LoVo (cell line): ENCODE measurements at places on chromosomes 3 and 15.

- no peak for DNase-seq
These were observed 445.1 kb upstream of the RBMS3 start for GRCh38 chr3:28835751-28836150.

GRCh38 chr3:57598765-57599360 lies 1.7 kb upstream of the ARF4 start:
- peak; percentile 15 for DNase-seq

DNA sequence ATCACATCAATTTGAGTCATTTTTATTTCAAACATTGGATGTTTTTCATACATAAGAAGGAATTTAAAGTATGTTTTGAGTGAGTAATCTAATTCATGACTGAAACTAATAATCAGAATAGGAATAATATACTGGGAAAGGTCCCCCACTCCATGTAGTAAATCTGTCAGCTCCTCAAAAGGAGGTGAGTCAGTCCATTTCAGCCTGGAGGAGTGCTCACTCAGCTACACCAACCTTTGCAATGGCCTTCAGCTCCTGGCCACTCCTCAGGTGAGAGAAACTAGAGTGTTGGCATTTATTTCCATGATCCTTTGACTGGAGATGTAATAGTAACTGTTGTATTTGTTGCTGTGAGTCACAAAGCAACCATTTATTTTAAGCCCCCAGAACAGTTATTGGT lies 744.9 kb upstream of the ARRDC4 start:
- no peak for DNase-seq

DNA sequence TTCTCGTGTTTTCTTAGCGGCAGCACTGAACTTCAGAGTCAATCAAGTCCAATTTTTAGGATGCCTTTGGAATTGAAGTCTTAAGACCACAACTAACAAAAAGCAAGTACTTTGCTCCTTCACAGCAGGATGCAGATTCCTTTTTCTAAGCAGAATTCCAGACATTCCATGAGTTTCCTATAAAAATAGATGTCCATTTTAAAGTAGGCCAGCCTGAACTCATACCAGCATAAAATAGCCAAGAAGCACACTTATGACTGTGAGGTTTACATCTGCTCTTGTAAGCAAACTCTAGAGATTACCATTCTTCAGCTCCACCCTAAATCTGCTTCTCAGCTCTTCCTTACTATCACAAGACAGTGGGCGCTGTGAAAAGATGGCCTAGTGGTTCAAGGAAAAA lies 85.8 kb downstream of the THBS1 start:
- DNase-seq: no peak

GRCh38 chr3:193021506-193022010 lies 103.9 kb upstream of the MB21D2 start:
- no peak for DNase-seq

- no peak for DNase-seq
These were observed at the start of gene ZBED2 for GRCh38 chr3:111595232-111595631. TSS of gene ZBED2 (minus strand) at chr3:111595346. CDS start at chr3:111594201, 1,145 bp downstream.

DNA sequence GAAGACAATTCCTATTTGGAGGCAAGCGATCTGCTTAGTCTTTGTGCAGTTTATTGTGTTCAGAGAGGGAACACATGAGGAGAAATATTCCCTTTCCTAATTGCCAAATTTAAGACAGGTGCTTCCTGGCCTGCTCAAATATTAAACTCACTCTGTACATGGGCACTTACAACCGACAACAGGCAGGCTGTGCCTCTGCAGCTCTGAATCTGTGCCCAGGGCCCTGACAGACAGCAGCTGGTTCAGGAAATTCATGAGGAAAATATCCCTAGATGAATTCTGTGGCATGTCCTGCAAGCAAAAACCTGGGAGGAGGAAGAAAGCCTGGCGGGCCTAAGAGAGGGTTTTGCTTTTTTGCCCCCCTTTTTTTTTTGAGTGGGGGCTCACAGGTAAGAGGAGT lies 169.3 kb upstream of the TRIM42 start:
- no peak for DNase-seq

GRCh38 chr3:142796823-142797222 lies 73.0 kb downstream of the TRPC1 start:
- DNase-seq: no peak

DNA sequence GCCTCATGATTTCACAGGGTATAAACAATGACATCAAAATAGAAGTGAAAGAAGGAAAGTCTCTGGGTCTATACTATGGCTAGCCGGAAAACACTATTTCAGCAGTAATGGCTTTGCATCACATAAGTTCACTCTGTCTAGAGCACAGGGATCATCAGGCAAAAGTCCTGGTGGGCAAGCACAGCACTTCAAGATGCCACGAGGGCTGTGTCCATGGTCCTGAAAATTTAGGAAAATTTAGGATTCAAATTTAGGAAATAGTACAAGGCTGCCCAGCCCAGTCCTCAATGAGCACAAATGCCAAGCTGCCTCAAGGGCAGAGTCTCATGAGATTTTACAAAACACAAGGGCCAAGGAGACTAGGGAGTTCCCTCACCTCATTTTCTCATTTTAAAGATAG lies 54.1 kb downstream of the RORA start:
- DNase-seq: no peak

DNA sequence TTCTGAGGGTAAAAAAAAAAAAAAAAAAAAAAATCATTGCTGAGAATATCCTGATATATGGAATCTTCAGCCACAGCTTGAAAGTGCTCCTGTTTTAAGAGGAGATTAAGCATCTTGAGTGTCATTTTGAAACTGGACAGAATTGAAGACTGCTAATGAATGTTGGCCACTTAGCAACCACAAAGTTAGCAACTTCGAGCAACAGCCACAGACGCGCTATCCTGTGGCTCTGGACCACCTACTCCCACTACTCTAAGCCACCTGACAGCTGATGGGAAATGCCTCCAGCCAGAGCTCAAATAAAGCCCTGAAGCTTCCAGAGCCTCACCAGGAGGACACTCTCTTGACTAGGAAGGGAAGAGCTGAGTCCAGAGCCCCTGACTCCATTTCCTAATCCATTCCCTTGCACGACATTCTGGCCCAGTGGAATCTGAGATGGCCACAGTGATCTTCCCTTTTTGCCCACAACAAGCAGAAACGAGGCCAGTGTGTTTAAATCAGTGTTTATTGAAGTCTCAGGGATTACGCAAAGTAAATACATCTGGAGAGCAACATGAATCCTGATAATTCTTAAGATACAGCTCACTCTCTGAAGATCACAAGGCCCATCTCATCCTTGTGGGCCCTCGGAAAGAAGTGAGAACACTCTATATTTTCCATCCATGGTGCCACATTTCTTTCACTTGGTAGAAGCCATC lies 58.6 kb downstream of the TMEM212 start:
- no peak for DNase-seq

DNA sequence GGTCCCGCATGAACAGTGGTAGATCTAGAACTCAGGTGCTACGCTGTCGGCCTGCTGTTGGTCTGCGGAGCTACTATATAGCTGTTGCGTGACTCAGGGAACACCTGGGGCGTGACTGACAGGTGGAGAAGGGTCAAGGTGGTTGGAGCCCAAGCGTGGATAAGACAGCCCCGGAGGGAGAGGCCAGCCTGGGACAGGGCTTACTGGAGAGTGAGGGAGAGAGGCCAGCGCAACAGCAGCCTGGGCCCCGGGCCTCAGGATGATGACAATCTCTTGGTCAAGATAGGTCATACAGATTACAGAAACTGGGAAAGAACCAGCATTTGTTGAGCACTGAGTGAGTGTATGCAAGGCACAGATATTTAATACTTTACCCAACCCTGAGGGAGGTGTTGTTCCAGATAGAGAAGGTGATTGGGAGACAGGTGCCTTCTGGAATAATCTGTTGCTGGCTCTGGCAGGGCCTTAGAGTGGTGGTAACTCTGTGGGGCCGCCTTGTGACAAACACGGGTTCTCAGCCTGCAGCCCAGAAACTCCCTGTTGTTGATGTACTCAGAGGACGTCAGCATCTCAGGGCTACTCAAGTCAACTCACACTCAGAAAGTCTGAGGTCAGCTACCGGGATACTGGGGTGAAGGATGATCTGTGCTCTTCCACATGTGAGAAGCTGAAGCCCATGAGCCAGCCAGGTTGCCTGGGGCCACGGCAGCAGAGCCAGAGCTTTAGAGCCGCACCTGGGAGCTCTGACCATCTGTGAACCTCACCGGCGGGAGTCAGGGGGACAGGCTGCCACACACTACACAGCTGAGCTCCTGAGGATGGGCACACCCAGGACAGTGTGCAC lies 265.4 kb upstream of the HES1 start:
- peak; percentile 44 for DNase-seq

DNA sequence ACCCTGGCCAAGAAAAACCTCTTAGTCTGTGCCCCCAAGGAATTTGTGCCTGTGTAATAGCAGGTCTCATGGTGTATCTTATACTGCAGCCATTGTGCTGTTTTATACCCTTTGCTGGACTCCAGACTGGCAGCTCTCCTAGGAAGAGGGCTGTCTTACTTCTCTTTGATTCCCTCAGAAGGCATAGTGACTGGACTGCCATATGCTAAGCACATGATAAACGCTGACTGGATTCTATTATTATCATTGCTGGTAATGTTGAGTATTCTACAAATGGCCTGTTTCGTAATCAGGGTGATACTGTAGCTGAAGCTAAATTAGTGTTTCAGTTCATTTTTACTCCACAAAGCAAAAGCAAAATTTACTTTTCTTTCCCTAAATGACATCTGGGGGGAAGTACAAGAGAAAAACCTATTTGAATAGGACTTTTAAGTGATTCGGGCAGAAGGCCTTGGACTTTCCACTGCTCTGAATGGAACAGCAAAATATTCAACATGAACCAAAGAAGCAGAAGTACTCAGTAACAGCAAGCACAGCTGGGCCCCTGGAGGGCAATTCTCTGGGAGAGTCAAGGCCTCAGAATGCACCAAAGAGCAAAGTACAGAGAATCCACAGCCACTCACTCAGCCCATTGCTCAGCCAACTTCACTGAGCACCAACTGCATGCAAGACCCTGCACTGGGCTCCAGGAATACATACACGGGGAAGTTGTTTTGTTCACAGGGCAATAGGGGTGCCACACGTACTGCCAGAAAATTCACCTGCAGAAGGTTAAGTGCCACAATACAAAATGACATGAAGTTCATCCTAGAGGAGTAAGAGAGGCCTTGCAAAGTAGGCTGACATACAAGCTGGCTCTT lies 7.9 kb upstream of the BCL2A1 start:
- DNase-seq: no peak

- no peak for DNase-seq
These were observed 667.1 kb upstream of the NR2F2 start for GRCh38 chr15:95663156-95664100.

GRCh38 chr3:96915445-96915844 lies 101.1 kb downstream of the EPHA6 start:
- no peak for DNase-seq

- no peak for DNase-seq
These were observed 129.8 kb downstream of the SLC9A9 start for GRCh38 chr3:143718463-143718862.

DNA sequence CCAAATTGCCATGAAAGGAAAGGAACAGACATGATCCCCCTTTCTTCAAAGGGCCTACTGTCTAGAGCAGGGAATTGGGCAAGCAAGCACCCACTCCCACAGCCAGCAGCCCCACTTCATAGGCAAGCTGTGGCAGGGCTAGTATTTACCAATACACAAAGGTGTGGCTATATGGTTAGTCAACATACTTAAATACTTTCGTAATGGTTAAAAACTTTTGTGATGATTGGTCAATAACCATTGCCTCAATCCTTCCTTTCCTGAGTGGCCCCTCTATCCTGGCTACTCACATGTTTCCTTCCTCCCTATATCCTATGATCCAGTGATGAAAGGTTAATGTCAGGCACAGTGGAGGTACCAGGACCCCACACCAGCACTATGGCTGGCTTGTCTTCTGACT lies 30.1 kb upstream of the ARL8B start:
- no peak for DNase-seq

DNA sequence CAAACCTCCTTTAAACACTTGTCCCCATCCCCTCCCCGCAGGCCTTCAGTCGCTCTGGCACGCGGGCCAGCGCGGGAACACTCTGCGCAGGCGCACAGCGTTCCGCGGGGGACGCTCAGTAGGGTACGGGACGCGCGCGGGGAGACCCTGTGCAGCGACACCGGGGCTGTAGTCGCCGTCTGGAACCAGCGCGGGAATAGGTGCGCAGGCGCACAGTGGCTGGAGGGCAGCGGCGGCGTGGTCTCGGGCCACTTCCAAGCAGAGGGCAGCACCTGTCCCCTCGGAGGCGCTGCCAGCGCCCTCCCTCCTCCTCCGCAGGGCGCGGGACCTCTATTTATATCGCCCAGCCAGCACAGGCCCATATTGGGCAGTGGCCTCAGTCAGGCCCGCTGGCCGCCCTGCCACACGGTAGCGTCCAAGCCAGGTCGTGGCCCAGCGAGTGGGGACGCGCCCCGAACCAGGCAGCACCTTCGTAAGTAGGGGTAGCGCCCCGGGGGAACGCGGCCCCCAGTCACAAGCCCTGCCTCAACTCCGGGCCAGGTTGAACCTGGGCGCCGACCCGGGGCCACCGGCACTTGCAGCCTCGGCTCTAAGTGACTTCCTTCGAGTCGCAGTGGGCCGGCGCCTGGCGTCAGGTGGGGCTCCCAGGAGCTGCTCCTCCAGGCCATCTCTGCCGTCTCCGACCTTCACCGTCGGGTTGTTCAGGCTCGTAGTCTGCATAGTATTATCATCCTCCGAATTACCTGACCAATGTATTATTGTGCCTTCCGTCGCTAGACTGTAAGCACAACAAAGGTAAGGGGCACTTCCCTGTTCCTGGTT lies at the start of gene KBTBD12:
Gene KBTBD12 (plus strand): TSS at position 118 of the 822 bp plus-strand sequence. CDS start 7,830 bp downstream, outside the sequence.
- DNase-seq: no peak

GRCh38 chr3:155334914-155335723 lies 41.6 kb upstream of the STRIT1 start:
- DNase-seq: no peak

DNA sequence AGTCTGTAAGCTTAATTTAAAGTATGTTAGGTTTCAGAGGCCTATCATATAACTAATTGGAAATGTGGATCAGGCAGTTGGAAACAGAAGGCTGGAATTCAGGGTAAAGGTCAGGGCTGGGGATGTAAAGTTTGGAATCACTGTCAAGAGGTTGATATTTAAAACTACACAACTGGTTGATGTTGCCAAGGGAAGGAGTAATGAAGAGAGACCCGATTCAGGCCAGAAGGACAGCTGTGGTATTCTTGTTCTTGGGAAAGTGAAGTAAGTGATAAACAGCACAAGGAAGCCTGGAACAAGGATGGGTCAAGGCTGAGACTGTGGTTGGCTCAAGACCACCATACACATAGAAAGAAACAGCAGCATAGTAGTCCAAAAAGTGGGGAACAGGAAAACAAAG lies 654.2 kb downstream of the NTRK3 start:
- DNase-seq: no peak

DNA sequence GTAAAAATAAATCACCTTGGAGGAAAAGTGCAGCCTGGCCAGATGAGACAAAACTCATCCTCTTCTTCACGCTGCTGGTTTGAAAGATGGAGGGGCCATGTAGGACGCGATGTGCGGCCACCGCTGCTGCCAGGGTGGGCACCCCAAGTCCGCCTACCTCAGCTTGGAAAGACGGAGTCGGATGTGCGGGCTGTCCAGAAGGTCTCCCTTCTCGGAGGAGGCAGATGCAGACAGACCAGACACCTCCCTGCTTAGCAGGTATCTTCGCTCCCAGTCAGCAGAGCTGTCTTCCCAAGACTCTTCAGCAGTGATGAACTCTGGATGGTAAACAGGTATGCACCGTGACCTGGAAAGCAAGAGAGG lies 71.4 kb downstream of the OCA2 start:
- no peak for DNase-seq

GRCh38 chr3:129122412-129123011 lies 908 bp upstream of the RAB43 start:
- no peak for DNase-seq
